Natural killer cell (primary cell): ENCODE measurements at places on chromosomes 2 and 18.
A peak's percentile ranks its signal among the peaks of the same experiment; 100 is the strongest.

DNA sequence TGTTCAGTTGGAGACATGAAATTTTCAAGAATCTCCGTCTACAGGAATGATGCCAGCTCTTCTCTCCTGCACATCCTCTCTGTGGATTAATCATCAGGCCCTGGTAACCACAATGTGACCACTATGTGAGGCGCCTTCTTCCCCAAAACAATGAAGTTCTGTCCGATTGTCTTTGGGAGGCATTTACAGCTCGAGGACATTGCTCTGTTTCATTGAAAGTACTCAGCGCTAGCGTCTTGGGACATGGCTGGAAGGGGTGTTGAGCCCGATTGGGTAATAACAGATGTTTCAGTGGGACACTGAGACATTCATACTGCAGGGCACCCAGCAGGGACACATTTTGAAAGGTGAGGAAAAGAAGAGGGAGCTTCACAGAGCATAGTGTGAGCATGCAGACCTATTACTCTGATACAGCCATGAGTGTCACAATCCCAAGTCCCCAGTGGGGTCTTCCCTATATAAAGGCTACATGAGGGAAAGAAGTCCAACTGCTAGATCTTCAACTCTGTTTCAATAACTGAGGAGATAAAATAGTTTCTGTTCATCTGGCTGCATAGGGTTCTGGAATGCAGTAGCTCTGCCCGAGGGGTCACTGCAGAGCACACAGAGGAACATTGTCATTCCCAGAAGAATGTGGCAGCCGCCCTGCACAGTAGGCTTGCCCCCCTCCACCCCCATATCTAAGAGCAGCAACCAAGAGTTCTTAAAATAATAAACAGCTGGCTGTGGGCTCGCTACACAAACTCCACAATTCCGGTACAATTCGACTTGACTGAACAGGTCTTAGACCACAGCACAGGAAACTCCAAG is 237.3 kb downstream of the OSR1 start:
- no peaks in the 10 kb centered on the region for H3K4me1 ChIP-seq
- no peak for DNase-seq
- H3K4me3 ChIP-seq: no peak overlapping the region
- H3K36me3 ChIP-seq: no peaks in the 10 kb centered on the region

- no peak overlapping the region for H3K27ac ChIP-seq
- no peak for DNase-seq
- H3K36me3 ChIP-seq: no peaks in the 10 kb centered on the region
- H3K4me1 ChIP-seq: no peaks in the 10 kb centered on the region
These were observed 45.4 kb upstream of the EHBP1 start for GRCh38 chr2:62660087-62660486.

DNA sequence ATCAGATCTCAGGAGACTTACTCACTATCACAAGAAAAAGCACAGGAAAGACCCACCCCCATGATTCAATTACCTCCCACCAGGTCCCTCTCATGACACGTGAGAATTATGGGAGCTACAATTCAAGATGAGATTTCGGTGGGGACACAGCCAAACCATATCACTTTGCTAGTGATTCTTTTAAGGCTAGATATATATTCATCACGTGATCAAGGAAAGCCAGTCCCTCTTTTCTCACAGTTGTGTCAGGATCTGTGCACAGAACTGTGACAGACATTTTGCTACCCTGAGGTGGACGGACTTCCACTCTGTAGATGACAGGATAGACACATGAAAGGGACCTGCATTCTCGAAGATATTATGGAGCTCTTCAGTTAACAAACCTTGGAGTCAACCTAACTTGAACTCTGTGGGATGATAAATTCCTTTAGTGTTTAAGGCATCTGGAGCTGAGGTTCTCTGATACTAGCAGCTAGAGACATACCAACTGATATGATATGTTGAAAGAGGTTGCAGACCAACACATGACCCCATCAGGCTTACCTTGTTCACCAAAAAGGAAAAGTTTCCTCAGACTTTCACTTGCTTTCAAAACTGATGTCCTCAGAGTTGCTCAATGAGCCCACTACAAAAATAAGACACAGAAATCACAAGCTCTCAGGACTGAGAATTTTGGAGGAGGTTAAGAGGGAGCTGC is 66.3 kb upstream of the SCG2 start:
- H3K27me3 ChIP-seq: peaks cover 2% of the 10 kb centered on the region
- no peak for DNase-seq
- H3K36me3 ChIP-seq: no peaks in the 10 kb centered on the region
- H3K27ac ChIP-seq: no peak overlapping the region

- DNase-seq: no peak
- no peak overlapping the region for H3K4me3 ChIP-seq
- H3K36me3 ChIP-seq: no peaks in the 10 kb centered on the region
- H3K4me1 ChIP-seq: no peaks in the 10 kb centered on the region
- no peaks in the 10 kb centered on the region for H3K27me3 ChIP-seq
- no peak overlapping the region for H3K27ac ChIP-seq
These were observed 112.8 kb downstream of the PHLPP1 start for GRCh38 chr18:62828091-62828640.

DNA sequence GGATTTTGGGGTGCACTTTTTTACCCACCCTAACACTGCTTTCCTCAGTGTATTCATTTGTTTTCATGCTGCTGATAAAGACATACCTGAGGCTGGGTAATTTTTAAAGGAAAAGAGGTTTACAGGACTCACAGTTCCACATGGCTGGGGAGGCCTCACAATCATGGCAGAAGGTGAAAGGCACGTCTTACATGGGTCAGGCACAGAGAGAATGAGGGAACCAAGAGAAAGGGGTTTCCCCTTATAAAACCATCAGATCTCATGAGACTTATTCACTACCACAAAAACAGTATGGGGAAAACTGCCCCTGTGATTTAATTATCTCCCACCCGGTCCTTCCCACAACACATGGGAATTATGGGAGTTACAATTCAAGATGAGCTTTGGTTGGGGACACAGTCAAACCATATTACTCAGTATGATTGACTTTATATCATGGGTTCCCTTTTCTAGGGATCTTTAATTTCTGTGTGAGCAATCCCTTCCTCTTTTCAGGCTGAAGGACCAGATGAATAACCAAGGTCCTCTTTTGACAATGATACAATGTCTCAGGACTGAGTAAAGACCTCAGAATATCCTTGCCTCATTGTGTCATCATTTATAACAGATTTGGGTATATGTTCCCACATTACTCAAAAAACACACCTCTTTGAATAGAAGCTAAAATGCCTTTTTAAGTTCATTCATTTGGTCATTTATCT is 100.1 kb upstream of the TRIB2 start:
- no peaks in the 10 kb centered on the region for H3K27me3 ChIP-seq
- no peaks in the 10 kb centered on the region for H3K36me3 ChIP-seq
- no peak overlapping the region for H3K27ac ChIP-seq
- H3K4me3 ChIP-seq: no peak overlapping the region
- H3K4me1 ChIP-seq: no peaks in the 10 kb centered on the region

- no peak for DNase-seq
- H3K4me3 ChIP-seq: no peak overlapping the region
- no peaks in the 10 kb centered on the region for H3K27me3 ChIP-seq
- H3K4me1 ChIP-seq: peaks cover 59% of the 10 kb centered on the region
These were observed 212.0 kb upstream of the ID2 start for GRCh38 chr2:8469709-8470493.

- no peak for DNase-seq
- no peaks in the 10 kb centered on the region for H3K4me1 ChIP-seq
- H3K27me3 ChIP-seq: no peaks in the 10 kb centered on the region
- no peak overlapping the region for H3K27ac ChIP-seq
- H3K36me3 ChIP-seq: no peaks in the 10 kb centered on the region
- no peak overlapping the region for H3K4me3 ChIP-seq
These were observed 313.2 kb downstream of the GBX2 start for GRCh38 chr2:235855011-235855410.

DNA sequence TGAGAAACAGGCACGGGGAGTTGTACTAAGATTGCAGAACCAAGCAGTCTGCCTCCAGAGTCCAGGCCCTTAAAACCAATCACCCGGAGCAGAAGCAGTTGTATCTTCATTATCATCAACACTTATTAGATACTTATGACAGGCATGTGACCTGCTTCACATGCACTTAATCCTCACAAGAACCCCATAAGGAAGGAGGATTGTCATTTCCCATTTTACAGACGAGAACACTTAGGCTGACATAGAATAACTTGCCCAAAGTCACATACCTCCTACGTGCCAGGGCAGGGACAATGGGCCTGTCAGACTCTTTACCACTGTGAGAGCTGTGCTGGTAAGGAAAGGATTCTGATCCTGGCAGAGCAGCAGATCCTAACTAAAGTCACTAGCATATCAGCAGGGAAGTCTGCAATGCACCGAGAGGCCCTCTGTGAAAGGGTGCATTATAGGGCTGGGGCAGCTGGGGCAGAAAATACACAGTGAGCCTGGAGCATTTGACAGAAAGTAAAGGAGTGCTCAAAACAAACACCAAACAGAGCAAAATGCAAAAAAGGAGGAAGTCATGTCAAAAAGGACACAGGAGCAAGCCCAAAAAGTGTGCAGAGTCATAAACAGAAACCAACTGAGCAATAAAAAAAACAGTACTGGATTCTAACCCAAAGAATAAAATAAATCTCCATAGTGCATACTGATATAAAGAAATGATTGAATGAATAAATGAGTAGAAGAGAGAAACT is 55.9 kb upstream of the SP3 start:
- DNase-seq: no peak
- peaks cover 6% of the 10 kb centered on the region for H3K4me1 ChIP-seq
- H3K4me3 ChIP-seq: no peak overlapping the region
- no peaks in the 10 kb centered on the region for H3K36me3 ChIP-seq
- no peaks in the 10 kb centered on the region for H3K27me3 ChIP-seq
- H3K27ac ChIP-seq: no peak overlapping the region

DNA sequence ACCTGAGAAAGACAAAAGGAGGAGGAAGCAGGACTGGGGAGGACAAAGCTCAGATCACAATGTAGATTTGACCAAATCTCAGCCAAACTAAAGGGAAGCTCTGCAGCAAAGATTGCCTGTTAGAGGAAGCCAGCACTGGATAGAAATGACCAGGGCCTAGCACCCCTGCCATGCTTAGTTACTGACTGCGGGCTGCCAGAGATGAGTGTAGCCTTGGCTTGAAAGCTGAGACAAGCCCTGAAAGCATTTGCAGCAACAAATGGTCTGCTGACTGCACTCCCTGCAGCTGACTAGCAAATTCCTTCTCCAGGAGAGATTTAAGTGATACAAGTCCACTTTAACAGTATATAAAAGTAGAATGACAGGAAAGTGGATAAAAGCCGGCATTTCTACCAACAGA is 140.9 kb upstream of the CRIM1 start:
- no peak overlapping the region for H3K4me3 ChIP-seq
- H3K4me1 ChIP-seq: no peaks in the 10 kb centered on the region
- no peaks in the 10 kb centered on the region for H3K27me3 ChIP-seq
- no peaks in the 10 kb centered on the region for H3K36me3 ChIP-seq
- no peak overlapping the region for H3K27ac ChIP-seq

GRCh38 chr18:78803104-78803503 is 176.5 kb upstream of the SALL3 start:
- no peak for DNase-seq
- H3K27me3 ChIP-seq: no peaks in the 10 kb centered on the region
- no peak overlapping the region for H3K27ac ChIP-seq
- H3K4me1 ChIP-seq: no peaks in the 10 kb centered on the region
- no peak overlapping the region for H3K4me3 ChIP-seq

DNA sequence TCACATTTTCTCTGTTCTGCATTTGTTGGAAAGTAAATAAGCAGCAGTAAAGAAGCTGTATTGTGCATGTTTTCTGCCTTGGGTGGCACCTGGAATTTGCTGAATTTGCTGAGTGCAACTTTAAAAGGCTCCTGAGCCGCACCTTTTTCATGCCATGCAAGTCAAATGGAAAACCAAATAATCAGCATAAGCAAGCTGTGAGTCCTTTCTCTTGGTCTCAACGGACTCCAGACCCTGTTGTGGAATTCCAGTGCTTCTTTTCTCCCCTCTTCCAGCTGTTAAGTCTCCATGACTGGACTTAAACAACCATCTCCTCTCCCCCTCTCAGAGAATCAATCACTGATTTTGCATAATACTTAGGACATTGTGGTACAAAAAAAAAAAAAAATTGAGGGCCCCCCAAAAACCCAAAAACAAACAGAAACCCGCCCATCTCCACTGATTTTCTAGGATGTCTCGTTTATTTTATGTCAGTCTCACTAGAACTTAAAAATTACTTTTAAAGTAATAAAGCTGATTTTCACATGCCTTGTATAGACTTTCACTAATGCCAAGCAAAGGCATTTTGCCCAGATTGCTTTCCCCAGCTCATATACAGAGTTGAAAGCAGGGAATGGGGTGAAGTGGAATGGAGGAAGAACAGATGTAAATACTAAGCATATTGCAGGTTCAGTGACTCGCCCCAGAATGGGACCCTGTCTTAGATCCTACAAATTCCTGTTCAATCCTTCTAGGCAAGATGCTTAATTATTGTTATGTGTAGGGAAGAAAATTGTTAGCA is 5.1 kb upstream of the CETN1 start:
- no peaks in the 10 kb centered on the region for H3K27me3 ChIP-seq
- no peaks in the 10 kb centered on the region for H3K36me3 ChIP-seq
- H3K4me3 ChIP-seq: no peak overlapping the region
- H3K27ac ChIP-seq: no peak overlapping the region
- DNase-seq: no peak
- no peaks in the 10 kb centered on the region for H3K4me1 ChIP-seq

GRCh38 chr18:63317982-63318888 is 1.3 kb downstream of the BCL2 start:
- peaks cover 25% of the 10 kb centered on the region for H3K4me1 ChIP-seq
- peak overlapping the region; percentile 64 for H3K27ac ChIP-seq
- H3K4me3 ChIP-seq: peak overlapping the region; percentile 95
- no peaks in the 10 kb centered on the region for H3K36me3 ChIP-seq

- no peaks in the 10 kb centered on the region for H3K27me3 ChIP-seq
- no peaks in the 10 kb centered on the region for H3K4me1 ChIP-seq
- H3K27ac ChIP-seq: no peak overlapping the region
- H3K4me3 ChIP-seq: no peak overlapping the region
- no peaks in the 10 kb centered on the region for H3K36me3 ChIP-seq
These were observed 76.1 kb upstream of the CCDC85A start for GRCh38 chr2:56107502-56108220.

DNA sequence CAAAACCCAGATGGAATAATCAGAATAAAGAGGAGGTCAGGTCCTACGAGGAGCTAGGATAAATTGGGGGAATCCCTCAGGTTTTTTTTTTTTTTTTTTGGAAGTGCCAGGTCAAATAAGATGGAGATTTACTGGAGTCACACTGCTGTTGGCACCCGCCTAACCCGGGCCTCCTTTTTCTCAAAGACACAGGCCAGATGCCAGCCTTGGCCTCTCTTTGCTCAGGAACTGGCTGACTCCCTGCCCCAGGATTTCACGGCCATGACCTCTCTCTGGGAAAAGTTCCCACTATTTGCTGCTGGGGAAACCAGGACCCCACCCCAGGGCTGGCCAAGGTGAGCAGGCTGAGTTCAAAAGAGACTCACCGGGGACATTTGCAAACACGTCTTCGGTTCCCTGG is 2.5 kb downstream of the CD8A start:
- H3K36me3 ChIP-seq: peaks cover 6% of the 10 kb centered on the region
- peak overlapping the region; percentile 64 for H3K27ac ChIP-seq
- peak; percentile 27 for DNase-seq
- H3K4me1 ChIP-seq: peaks cover 74% of the 10 kb centered on the region
- H3K4me3 ChIP-seq: peak overlapping the region; percentile 71
- H3K27me3 ChIP-seq: peaks cover 14% of the 10 kb centered on the region
